ENCODE measurements at places on chromosomes 3 and 15. TPM values are rescaled to one million over a fixed set of nuclear protein-coding genes. Genes with fewer than 3 reads are reported as not detected.

DNA sequence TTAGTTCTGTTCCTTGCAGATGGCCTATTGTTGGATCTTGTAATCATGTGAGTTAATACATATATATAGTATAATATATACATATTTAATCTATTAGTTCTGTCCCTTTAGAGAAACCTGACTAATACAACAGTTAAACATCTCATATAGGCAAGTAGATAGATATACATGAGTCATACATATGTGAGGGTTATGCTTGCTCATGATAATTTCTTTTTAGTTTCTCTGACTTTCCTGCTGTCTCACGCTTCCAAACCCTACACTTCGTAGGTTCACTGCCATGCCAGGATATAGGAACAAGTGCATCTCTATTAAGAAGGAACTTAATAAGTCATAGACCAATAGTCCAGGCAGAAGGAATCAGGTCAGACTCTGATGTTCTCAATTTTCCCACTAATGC, 16.8 kb upstream of the CLDN16 start:
- H3K27me3 ChIP-seq, result no peaks in the 10 kb centered on the region

Gene KLHL6
- total RNA-seq, result 1.6 TPM

- no peak overlapping the region for H3K27ac ChIP-seq
- no peak for DNase-seq
- H3K36me3 ChIP-seq, result peaks cover 6% of the 10 kb centered on the region
- no peaks in the 10 kb centered on the region for H3K27me3 ChIP-seq
Observed at GRCh38 chr3:158804441-158804840, 2.6 kb downstream of the MFSD1 start.

DNA sequence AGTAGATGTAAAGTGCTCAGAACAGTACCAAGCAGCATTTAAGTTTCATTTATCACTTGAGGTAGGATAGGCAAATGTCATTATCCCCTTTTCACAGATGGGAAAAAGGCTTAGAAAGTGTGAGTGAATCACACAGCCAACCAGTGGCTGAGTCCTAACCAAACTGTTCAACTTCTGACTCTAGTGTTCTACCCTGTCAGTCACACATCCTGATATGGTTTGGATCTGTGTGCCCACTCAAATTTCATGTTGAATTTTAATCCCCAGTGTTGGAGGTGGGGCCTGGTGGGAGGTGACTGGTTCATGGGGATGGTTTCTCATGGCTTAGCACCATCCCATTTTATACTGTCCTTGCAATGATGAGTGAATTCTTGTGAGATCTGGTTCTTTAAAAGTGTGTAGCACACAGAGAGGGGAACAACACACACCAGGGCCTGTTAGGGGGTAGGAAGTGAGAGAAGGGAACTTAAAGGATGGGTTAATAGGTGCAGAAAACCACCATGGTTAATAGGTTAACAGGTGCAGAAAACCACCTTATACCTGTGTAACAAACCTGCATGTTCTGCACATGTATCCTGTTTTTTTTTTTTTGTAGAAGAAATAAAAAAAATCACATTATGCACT, 304.7 kb downstream of the SUCLG2 start:
- H3K4me3 ChIP-seq, result no peak overlapping the region
- DNase-seq, result no peak
- H3K36me3 ChIP-seq, result no peaks in the 10 kb centered on the region
- no peak overlapping the region for H3K27ac ChIP-seq

DNA sequence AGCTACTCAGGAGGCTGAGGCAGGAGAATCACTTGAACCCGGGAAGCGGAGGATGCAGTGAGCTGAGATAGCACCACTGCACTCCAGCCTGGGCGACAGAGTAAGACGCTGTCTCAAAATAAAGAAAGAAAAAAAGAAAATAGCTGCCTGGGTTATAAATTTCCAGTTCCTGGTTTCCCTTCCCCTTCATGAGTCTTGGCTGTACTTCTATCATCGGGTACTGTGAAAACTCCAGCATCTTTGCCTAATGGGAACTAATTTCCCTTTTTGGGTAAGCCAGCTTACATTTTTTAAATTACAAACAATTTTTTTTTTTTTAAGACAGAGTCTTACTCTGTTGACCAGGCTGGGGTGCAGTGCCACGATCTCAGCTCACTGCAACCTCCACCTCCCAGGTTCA, 15.0 kb downstream of the DENND4A start:
- H3K4me1 ChIP-seq, result peaks cover 25% of the 10 kb centered on the region
- no peak overlapping the region for H3K27ac ChIP-seq
- DNase-seq, result no peak

DNA sequence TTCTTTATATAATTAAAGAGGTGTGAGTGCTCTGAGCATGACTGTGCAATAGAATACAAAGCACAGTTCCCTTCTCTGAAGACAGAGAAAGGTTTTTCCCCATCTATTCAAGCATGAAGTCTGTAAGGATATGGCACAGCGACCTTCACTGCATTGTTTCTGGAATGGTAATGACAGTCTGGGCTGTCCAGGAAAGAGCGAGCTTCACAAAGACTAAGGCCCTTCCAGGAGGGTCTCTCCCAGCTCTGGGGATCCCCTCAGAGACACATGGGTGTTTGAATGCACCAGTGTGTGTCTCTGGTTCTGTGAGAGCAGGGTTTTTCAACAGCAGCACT, 179.9 kb upstream of the NR2E3 start:
- H3K36me3 ChIP-seq, result no peaks in the 10 kb centered on the region
- H3K27ac ChIP-seq, result no peak overlapping the region
- no peak for DNase-seq
- H3K4me3 ChIP-seq, result no peak overlapping the region
- H3K4me1 ChIP-seq, result no peaks in the 10 kb centered on the region
- no peaks in the 10 kb centered on the region for H3K27me3 ChIP-seq

- peaks cover 25% of the 10 kb centered on the region for H3K4me1 ChIP-seq
- H3K36me3 ChIP-seq, result no peaks in the 10 kb centered on the region
- no peak overlapping the region for H3K4me3 ChIP-seq
- no peak for DNase-seq
- H3K27ac ChIP-seq, result no peak overlapping the region
Observed at GRCh38 chr3:40337136-40338108, 27.9 kb downstream of the EIF1B start.

Gene TMC3
- total RNA-seq, result not detected

- no peak overlapping the region for H3K4me3 ChIP-seq
- H3K27ac ChIP-seq, result no peak overlapping the region
- no peaks in the 10 kb centered on the region for H3K36me3 ChIP-seq
- H3K4me1 ChIP-seq, result no peaks in the 10 kb centered on the region
Observed at GRCh38 chr3:63689285-63689684, 36.8 kb downstream of the SNTN start.

- no peaks in the 10 kb centered on the region for H3K4me1 ChIP-seq
- no peak overlapping the region for H3K4me3 ChIP-seq
- no peaks in the 10 kb centered on the region for H3K27me3 ChIP-seq
- no peaks in the 10 kb centered on the region for H3K36me3 ChIP-seq
- DNase-seq, result no peak
Observed at GRCh38 chr3:141335531-141336061, 32.7 kb upstream of the ZBTB38 start.

Gene ZNF385D
- 5.9 TPM for total RNA-seq

Gene CHRNB4
- total RNA-seq, result not detected

GRCh38 chr3:12312010-12312409, 23.1 kb downstream of the PPARG start:
- no peaks in the 10 kb centered on the region for H3K36me3 ChIP-seq
- H3K27ac ChIP-seq, result no peak overlapping the region
- no peaks in the 10 kb centered on the region for H3K4me1 ChIP-seq

Gene FETUB
- not detected for total RNA-seq

GRCh38 chr3:11580645-11581044, 63.1 kb downstream of the VGLL4 start:
- no peak for DNase-seq
- no peak overlapping the region for H3K27ac ChIP-seq
- H3K4me1 ChIP-seq, result peaks cover 26% of the 10 kb centered on the region
- H3K36me3 ChIP-seq, result no peaks in the 10 kb centered on the region
